ENCODE measurements at places on chromosomes 7 and 10. TPM values are rescaled to one million over a fixed set of nuclear protein-coding genes. Genes with fewer than 3 reads are reported as not detected.

The PDE6C gene
- not detected for polyA plus RNA-seq

The AGMO gene
- 4.5 TPM for polyA plus RNA-seq

The GPR22 gene
- polyA plus RNA-seq = not detected

The NEURL1 gene
- polyA plus RNA-seq = 1.2 TPM

The WNT16 gene
- polyA plus RNA-seq = not detected

The OR6B1 gene
- not detected for polyA plus RNA-seq

The ZWINT gene
- 5.0 TPM for polyA plus RNA-seq

The TMEM196 gene
- polyA plus RNA-seq = not detected

The C10orf90 gene
- polyA plus RNA-seq = 0.30 TPM

The GDF2 gene
- not detected for polyA plus RNA-seq

The RSPH10B2 gene
- polyA plus RNA-seq = not detected

The WDR91 gene
- polyA plus RNA-seq = 27.8 TPM

The SGCE gene
- polyA plus RNA-seq = 56.5 TPM

The CLDN4 gene
- polyA plus RNA-seq = 82.6 TPM

The TRIM50 gene
- polyA plus RNA-seq = 14.0 TPM

The BMS1 gene
- 6.0 TPM for polyA plus RNA-seq

The EFCAB10 gene
- polyA plus RNA-seq = not detected

The UFSP1 gene
- polyA plus RNA-seq = 3.8 TPM

The LRRD1 gene
- polyA plus RNA-seq = not detected

The ITGB8 gene
- polyA plus RNA-seq = 10.3 TPM

The GIMAP1 gene
- polyA plus RNA-seq = 6.4 TPM

The HOXA10 gene
- 17.9 TPM for polyA plus RNA-seq

The ACBD7 gene
- polyA plus RNA-seq = 0.56 TPM

The TAS2R60 gene
- polyA plus RNA-seq = not detected

The ASB13 gene
- polyA plus RNA-seq = 95.1 TPM

The OPN4 gene
- polyA plus RNA-seq = not detected

The TMEM106B gene
- 21.1 TPM for polyA plus RNA-seq

The HGF gene
- 2.6 TPM for polyA plus RNA-seq

The CNTNAP2 gene
- 0.06 TPM for polyA plus RNA-seq

The OR13A1 gene
- polyA plus RNA-seq = not detected

The GLI3 gene
- polyA plus RNA-seq = 0.92 TPM

The PIK3CG gene
- polyA plus RNA-seq = 0.15 TPM

The ASB10 gene
- 0.22 TPM for polyA plus RNA-seq

The IFIT1B gene
- polyA plus RNA-seq = not detected

The EN2 gene
- not detected for polyA plus RNA-seq

The TUBAL3 gene
- polyA plus RNA-seq = 10.8 TPM

The DNAJC1 gene
- 34.8 TPM for polyA plus RNA-seq

The NPC1L1 gene
- 2.4 TPM for polyA plus RNA-seq

The GFRA1 gene
- 3.0 TPM for polyA plus RNA-seq

The AHR gene
- polyA plus RNA-seq = 3.0 TPM

The GIMAP6 gene
- polyA plus RNA-seq = 14.3 TPM

The PTPRZ1 gene
- polyA plus RNA-seq = 0.17 TPM

The HTR5A gene
- not detected for polyA plus RNA-seq

The FAM180A gene
- 2.2 TPM for polyA plus RNA-seq

The TUBB8 gene
- not detected for polyA plus RNA-seq

The DNAJC2 gene
- 14.4 TPM for polyA plus RNA-seq

The CDHR3 gene
- 3.6 TPM for polyA plus RNA-seq

The BICC1 gene
- polyA plus RNA-seq = 21.0 TPM

The SEMA3A gene
- 0.34 TPM for polyA plus RNA-seq

The C7orf57 gene
- polyA plus RNA-seq = not detected

The RHOBTB1 gene
- polyA plus RNA-seq = 34.5 TPM

The HOXA11 gene
- polyA plus RNA-seq = 5.5 TPM
